Activated CD4-positive, alpha-beta memory T cell treated with anti-CD3 and anti-CD28 coated beads for 36 hours (primary cell): ENCODE measurements at places on chromosomes 5 and 9. TPM values are rescaled to one million over a fixed set of nuclear protein-coding genes. Genes with fewer than 3 reads are reported as not detected.

GDA gene
- not detected for total RNA-seq

MARCOL gene
- total RNA-seq = not detected

OMD gene
- total RNA-seq = not detected

CCDC192 gene
- total RNA-seq = not detected

SLC25A48 gene
- total RNA-seq = not detected

C5orf58 gene
- not detected for total RNA-seq

FOXD4L6 gene
- not detected for total RNA-seq

BHMT2 gene
- total RNA-seq = not detected

PCDHB15 gene
- total RNA-seq = not detected

RGS7BP gene
- total RNA-seq = not detected

PCDHGA5 gene
- total RNA-seq = not detected

CFAP90 gene
- total RNA-seq = not detected

C5orf52 gene
- not detected for total RNA-seq

ALAD gene
- total RNA-seq = 21.4 TPM

ALDOB gene
- total RNA-seq = not detected

HSPB3 gene
- not detected for total RNA-seq

GHR gene
- total RNA-seq = not detected

TMEM174 gene
- not detected for total RNA-seq

AP3B1 gene
- total RNA-seq = 40.2 TPM

IFNA13 gene
- total RNA-seq = not detected

ASTN2 gene
- 3.4 TPM for total RNA-seq

C9orf50 gene
- not detected for total RNA-seq

PCDHA2 gene
- not detected for total RNA-seq

OBP2B gene
- not detected for total RNA-seq

GPRIN1 gene
- 5.3 TPM for total RNA-seq

GAS1 gene
- 0.26 TPM for total RNA-seq

GMCL2 gene
- total RNA-seq = not detected

TGFBI gene
- total RNA-seq = 0.97 TPM

PRLR gene
- not detected for total RNA-seq

PHF24 gene
- total RNA-seq = not detected

VDAC1 gene
- 407 TPM for total RNA-seq

SPACA9 gene
- 1.8 TPM for total RNA-seq

HSDL2 gene
- total RNA-seq = 24.8 TPM

HINT2 gene
- total RNA-seq = 72.6 TPM

PLCXD3 gene
- total RNA-seq = not detected

GRM6 gene
- total RNA-seq = not detected

PCDH12 gene
- 2.6 TPM for total RNA-seq

TRUB2 gene
- total RNA-seq = 27.2 TPM

IRX1 gene
- not detected for total RNA-seq

CCNI2 gene
- total RNA-seq = 4.2 TPM

NR5A1 gene
- not detected for total RNA-seq

SPARC gene
- not detected for total RNA-seq

LHFPL2 gene
- 0.05 TPM for total RNA-seq

SLC34A3 gene
- not detected for total RNA-seq

ARL14EPL gene
- total RNA-seq = not detected

PDE6A gene
- not detected for total RNA-seq

THBS4 gene
- total RNA-seq = 2.2 TPM

NRARP gene
- 0.82 TPM for total RNA-seq

CARD9 gene
- total RNA-seq = 2.4 TPM

OR13F1 gene
- not detected for total RNA-seq

SLC6A3 gene
- not detected for total RNA-seq
